T-helper 1 cell treated with Interleukin-12 subunit alpha and Interleukin-12 subunit beta and Interleukin-4 antibody, amounts not matched to agents 30 ng/mL and 1 ng/mL, for 36 hours (primary cell): ENCODE measurements at places on chromosomes 6 and 20. TPM values are rescaled to one million over a fixed set of nuclear protein-coding genes. Genes with fewer than 3 reads are reported as not detected.

TFAP2A gene
- 0.22 TPM in 1 of 2 replicates, not detected in the other for total RNA-seq

MYH7B gene
- 0.17 and 0.20 TPM in 2 replicates for total RNA-seq

PRND gene
- not detected in 2 replicates for total RNA-seq

SPATA25 gene
- 0.49 and 0.76 TPM in 2 replicates for total RNA-seq

DUSP15 gene
- not detected in 2 replicates for total RNA-seq

PSORS1C1 gene
- not detected in 2 replicates for total RNA-seq

MICB gene
- total RNA-seq = 55.3 and 58.5 TPM in 2 replicates

CNPY3 gene
- total RNA-seq = 44.9 and 48.2 TPM in 2 replicates
